ENCODE measurements at places on chromosomes 4 and X.

- no peak for DNase-seq
Observed at GRCh38 chrX:17597327-17597726, 140.0 kb upstream of the SCML1 start.

GRCh38 chr4:82382751-82383150 is 9.0 kb upstream of the HNRNPD start:
- no peak for DNase-seq

GRCh38 chrX:48465336-48465933 is 4.6 kb downstream of the SLC38A5 start:
- peak; percentile 39 for DNase-seq

GRCh38 chrX:38126179-38126578 is 94.5 kb downstream of the SRPX start:
- no peak for DNase-seq

- no peak for DNase-seq
Observed at GRCh38 chr4:152325831-152326230, 210.1 kb downstream of the FBXW7 start.

DNA sequence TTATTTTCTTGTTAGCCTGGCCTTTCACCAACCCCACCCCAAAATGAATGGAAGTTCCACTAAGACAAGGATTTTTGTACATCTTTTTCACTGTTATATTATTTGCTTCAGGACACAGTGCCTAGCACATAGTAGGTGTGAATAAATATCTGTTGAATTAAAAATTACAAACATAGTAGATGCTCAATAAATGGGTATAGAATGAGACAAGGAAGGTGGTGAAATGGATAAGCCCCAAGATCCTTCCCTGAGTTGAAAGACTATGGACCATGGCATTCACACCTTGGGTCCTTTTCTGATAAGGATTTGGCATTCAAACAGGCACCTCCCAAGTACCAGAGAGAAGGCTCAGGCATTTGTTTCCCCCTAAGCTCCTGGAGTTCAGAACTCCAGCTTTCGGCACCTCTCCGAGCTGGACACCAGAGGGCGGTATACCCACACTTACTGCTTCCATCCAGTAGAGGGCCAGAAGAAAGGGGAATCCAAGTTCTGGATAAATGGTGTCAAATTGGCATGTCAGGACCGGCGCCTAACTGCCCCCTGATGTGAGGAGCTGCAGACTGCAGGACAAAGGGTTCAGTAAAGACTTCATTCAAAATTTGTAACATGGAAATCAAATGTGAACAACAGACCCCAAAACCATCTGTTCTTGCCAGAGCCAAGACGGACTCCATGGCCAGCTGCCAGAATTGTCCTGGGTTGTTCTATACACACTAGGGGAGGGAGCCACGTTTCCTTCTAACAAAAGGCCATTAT is 193.0 kb downstream of the GPC3 start:
- DNase-seq: peak; percentile 65

All from SK-N-SH (cell line).